ENCODE measurements at places on chromosomes 12 and 14.

DNA sequence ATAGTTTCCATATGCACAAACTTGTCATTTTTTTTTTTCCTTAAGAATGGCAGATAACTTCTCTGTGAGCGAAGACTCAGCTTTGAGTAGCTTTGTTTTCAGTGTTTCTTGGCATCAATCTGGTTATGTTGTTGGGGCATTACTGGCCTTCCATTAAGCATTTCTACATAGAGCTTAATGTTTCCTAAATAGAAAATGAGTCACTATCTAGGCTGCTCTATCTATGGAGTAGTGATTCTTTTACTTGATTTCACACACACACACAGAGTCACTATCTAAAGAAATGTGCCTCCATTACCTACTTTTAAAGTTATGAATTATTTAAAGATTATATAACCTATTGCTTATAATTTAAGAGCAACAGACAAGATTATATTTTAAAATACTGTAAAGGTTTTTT, 53.9 kb downstream of the TMEM260 start:
- DNase-seq = no peak

DNA sequence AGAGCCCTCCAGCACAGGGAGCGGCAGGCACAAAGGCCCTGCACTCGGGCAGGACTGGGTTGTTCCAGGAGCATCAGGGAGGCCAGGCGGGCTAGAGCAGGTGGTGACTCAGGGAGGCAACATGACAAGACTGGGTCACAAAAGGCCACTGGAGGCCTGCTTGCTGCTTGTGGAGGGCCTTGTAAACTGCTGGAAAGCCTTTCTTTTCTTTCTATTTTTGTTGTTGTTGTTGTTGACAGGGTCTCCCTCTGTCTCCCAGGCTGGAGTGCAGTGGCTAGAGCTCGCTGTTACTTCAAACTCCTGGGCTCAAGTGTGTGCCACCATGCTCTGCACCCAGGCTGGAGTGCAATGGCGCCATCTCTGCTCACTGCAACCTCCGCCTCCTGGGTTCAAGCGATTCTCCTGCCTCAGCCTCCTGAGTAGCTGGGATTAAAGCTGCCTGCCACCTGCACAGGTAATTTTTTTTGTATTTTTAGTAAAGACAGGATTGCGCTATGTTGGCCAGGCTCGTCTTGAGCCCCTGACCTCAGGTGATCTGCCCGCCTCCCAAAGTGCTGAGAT, 11.8 kb upstream of the RCOR1 start:
- no peak for DNase-seq

GRCh38 chr12:54142114-54142475, 46.7 kb downstream of the SMUG1 start:
- DNase-seq = no peak

DNA sequence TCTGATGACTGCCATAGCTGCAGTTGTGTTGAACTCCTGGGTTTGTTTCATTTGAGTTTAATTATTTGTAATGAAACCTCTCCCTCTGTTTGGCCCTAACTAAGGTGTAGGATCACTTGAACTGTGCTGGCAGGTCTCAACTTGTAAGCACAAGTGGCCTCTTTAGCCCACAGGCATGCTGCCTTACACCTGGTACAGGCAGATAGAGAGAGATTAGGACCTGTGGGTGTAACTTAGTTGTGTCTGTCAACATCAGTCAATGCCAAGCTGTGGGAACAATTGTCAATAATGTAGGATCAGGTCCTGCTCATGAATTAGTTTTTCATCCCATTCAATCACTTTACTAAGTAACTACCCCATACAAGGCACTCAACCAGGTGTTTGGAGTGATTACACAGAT, 263.0 kb upstream of the G2E3 start:
- no peak for DNase-seq

GRCh38 chr14:60253649-60254048, 4.6 kb downstream of the PPM1A start:
- no peak for DNase-seq

GRCh38 chr12:56838621-56839488, 75.7 kb downstream of the HSD17B6 start:
- DNase-seq = no peak

DNA sequence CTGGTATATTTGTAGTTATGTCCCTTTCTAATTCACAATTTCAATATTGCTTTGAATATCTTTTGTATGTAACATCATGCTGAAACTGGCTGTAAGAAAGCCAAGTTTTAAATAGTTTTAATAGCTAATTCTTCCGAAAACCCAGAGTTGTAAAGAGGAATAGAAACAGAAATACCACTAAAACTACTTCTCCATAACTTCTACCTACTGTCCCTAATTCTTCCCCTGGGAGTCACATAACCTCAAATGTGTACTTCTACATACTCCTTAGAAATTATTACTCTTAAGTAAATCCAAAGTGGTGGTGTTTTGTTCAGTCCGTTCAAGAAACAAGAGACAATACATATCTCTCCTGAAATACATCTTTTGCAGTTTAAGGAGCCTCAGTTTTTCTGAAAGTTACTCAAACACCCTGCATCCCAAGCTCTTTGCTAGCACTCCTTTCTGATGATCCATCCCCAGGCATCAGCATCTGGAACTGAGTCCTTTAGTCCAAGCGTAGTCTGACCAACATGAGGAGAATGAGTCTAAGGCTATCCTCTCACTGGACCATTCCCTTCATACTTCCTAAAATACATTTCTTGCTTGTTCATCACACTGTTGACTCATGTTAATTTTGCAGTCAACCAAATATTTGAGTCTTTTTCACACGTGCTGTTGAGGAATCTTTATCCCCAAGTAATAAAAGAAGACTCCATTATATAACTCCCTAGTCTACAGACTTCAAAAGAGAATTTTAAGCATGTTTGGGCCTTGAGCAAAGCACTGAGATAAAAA, 214.3 kb upstream of the NUDT4 start:
- DNase-seq = no peak

- no peak for DNase-seq
Observed at GRCh38 chr12:94235848-94236247, 87.5 kb downstream of the PLXNC1 start.

DNA sequence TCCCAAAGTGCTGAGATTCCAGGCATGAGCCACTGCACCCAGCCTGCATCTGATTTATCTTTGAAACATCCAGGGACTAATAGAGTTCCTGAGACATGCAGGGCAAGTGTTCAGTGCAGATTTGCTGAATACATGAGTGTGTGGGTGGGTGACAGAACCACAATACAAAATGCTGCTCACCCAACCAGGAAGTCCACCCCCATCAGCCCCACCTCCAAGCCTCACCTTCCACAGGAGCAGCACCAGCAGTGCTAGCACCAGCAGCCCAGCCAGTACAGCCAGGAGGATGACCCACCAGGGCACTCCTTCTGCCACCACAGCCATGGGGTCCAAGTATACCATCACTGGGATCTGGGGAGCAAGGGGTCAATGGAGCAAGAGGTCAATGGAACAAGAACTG, 20.0 kb downstream of the ITGA7 start:
- DNase-seq = no peak

GRCh38 chr12:75944097-75944904, 87.3 kb downstream of the PHLDA1 start:
- DNase-seq = peak; percentile 74

DNA sequence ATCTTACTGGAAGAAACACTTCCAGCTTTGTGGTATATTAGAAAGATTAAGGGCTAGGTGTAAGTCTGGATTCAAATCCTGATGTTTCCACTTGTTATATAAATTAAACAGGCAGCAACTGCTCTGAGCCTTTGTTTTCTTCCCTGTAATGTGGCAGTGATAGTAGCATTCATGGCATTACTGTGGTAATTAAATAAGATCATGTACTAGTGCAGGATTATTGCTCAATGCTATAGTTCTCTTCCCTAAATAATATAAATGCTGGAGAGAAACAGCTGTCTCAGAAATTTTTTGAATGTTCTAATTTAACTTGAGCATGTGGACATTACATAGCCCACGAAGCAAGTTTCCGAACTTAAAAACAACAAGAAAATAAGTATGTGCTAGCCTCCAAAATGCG, 5.4 kb downstream of the TMEM117 start:
- DNase-seq = no peak

Data from fibroblast of the conjunctiva (primary cell).